Effector memory CD4-positive, alpha-beta T cell (primary cell): ENCODE measurements at places on chromosomes 11 and 22.

- DNase-seq = no peak
These were observed 6.2 kb downstream of the LRRC74B start for GRCh38 chr22:21051831-21052400.

- DNase-seq = no peak
These were observed 41.2 kb downstream of the MYEOV start for GRCh38 chr11:69335007-69335780.

DNA sequence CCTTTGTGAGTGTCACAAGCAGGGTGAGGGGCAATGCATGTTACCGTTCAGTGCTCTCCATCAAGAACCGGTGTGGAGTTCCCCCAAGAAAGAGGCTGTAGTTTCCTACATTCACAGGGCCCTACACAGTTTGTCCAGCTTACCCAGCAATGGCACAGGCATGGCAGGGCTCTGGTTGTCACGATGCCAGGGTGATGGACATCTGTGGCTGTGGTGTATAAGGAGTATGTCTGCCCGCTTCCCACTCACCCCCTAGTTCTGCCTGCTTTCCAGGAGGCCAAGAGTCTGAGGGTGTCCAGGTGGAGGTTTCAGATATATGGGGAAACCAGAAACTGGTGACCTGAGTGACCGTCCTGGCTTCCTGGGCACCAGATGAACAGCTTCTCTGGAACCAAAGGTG, 116.1 kb downstream of the PKNOX2 start:
- no peak for DNase-seq

GRCh38 chr11:68041617-68042218, 2.9 kb downstream of the TCIRG1 start:
- no peak for DNase-seq
